ENCODE measurements at places on chromosomes 5 and 9.
A peak's percentile ranks its signal among the peaks of the same experiment; 100 is the strongest.

GRCh38 chr5:146342882-146343865 lies 4.5 kb downstream of the POU4F3 start:
- no peak for DNase-seq

DNA sequence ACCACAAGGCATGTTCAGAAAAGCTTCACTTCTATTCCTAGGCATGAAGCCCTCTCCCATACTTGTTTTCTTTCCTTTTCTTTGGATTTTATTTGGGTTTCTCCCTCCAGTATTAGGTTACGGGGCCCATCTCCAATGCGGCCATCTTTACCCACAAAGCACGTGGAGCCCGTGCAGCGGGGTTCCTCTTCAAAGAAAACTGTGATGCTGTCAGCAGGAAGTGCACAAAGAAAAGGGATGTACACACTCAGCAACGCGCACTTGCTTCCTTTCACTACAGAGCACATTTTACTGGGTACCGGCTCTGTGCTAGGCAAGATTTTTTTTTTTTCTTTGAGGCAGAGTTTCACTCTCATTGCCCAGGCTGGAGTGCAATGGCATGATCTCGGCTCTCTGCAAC lies 106.6 kb downstream of the COL23A1 start:
- no peak for DNase-seq

DNA sequence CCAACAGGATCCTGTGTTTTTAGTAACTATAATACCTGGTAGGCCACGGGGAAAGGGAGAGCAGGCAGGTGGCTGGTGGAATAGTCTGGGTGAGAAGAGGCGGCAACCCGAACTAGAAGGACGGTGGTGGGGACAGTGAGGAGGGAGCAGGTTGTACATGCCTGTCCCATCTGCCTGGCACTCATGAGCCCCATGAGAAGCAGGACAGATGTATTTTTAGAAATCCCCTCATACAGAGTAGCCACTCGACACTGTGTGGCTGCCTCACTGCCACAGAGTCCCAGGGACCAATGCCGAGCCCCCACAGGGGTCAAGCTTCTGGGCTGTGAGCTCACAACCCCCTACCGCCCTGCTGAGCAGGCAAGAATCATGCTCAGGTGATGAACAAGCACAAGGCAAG lies 136.6 kb downstream of the SEC61B start:
- DNase-seq: no peak

- DNase-seq: no peak
Measured at GRCh38 chr5:130978475-130978874, 186.6 kb downstream of the HINT1 start.

- DNase-seq: no peak
Measured at GRCh38 chr9:85639675-85640186, 102.0 kb downstream of the AGTPBP1 start.

DNA sequence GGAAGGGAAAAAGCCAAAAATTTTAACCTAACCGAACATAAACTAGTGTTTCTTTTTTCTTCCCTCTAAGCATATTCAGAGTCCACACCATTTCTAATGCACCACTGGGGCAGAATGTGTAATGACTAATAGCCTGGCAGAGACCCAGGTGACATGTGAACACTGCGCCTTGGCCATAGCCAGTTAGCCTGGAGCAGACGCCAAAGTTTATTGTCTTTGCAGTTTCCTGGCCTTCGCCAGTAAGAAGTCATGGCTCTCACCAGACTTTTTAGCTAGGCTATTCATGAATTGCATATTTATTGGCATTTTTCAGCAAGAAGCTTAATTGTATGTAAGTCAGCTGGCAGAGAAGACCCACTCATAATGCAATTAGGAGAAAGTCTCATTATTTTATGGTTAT lies 182.8 kb upstream of the SLC27A6 start:
- DNase-seq: peak; percentile 69

- DNase-seq: no peak
Measured at GRCh38 chr9:92875373-92875772, 2.5 kb downstream of the ZNF484 start.

- no peak for DNase-seq
Measured at GRCh38 chr5:102789469-102789868, 34.4 kb downstream of the PAM start.

DNA sequence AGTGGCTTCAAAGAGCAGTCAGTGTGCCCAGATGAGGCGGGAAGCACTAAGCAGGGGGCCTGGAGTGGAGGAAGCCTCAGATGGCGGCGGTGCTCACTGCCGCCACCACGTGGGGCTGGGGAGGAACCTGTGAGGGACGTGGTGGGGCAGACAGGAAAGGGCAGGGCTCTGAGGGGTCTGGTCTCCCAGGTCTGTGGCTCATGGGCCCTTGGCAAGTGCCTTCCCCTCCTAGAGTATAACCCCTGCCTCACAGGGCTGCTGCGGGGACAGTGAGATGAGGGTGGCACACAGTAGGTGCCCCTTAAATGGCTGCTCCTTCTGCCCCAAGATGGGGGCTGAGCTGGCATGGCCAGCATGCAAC lies 26.6 kb downstream of the NR5A1 start:
- no peak for DNase-seq

- DNase-seq: peak; percentile 52
Measured at GRCh38 chr5:112419164-112419985, at the start of gene EPB41L4A. Gene EPB41L4A, minus strand, starts transcription at chr5:112419277. Its CDS starts 238 bp downstream, at chr5:112419039.

- peak; percentile 61 for DNase-seq
Measured at GRCh38 chr5:96431376-96432187, 1.5 kb downstream of the PCSK1 start.

GRCh38 chr5:151870820-151871219 lies 53.8 kb downstream of the GLRA1 start:
- no peak for DNase-seq

DNA sequence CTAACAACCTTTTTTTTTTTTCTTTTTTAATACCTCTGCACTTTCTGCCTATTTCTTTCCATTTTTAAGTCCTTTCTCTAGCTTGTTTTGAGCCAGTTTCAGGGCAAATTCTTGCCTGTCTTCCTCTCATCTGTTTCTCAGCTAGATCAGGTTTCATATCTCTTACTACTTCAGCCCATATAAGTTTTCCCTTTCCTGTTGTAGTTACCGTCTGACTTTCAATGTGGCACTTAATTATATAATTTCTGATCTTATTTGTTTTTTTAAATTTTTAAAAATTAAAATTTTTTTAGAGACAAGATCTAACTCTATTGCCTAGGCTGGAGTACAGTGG lies 104.7 kb upstream of the ELL2 start:
- DNase-seq: no peak

DNA sequence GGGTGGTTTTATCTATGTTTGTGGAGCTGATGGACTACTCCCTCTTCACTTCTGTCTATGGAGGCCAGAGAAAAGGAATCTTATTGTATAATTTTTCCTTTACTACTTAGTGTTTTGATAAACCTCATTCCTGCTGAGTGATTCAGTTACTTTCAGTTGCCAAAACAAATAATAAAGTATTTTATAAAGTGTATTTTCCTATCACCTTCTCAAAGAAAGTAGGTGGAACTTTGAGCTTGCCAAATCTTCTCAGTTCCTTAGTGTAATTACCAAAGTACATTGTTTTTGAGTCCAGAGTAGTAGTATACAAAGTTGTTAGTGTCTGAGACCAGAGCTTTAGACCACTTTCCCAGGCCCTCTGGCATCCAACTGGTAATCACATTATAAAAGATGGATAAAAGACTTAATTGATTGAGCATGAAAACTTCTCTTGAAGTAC lies 13.5 kb downstream of the RABGAP1 start:
- no peak for DNase-seq

- no peak for DNase-seq
Measured at GRCh38 chr5:101838435-101838834, 457.6 kb downstream of the SLCO4C1 start.

GRCh38 chr9:87578625-87579024 lies 81.0 kb downstream of the DAPK1 start:
- DNase-seq: no peak

DNA sequence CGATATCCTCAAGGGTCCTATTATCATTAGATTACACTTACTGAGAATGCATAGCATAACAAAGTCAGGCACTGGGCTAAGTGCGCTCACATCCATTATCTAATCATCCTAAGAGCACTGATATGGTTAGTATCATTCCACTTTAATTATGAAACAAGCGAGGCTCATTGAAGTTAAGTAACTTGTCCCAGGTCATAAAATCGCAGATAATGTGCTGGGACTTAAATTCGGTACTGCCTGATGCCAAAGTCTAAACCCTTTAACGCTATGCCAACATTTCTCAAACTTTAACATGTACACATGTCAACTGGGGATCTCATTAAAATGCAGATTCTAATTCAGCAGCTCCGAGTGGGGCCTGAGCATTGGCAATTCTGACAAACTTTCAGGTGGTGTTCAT lies 204.7 kb downstream of the PTTG1 start:
- no peak for DNase-seq

GRCh38 chr9:134592018-134592818 lies 49.4 kb upstream of the COL5A1 start:
- DNase-seq: no peak

GRCh38 chr5:9222054-9222976 lies 323.6 kb downstream of the SEMA5A start:
- no peak for DNase-seq

DNA sequence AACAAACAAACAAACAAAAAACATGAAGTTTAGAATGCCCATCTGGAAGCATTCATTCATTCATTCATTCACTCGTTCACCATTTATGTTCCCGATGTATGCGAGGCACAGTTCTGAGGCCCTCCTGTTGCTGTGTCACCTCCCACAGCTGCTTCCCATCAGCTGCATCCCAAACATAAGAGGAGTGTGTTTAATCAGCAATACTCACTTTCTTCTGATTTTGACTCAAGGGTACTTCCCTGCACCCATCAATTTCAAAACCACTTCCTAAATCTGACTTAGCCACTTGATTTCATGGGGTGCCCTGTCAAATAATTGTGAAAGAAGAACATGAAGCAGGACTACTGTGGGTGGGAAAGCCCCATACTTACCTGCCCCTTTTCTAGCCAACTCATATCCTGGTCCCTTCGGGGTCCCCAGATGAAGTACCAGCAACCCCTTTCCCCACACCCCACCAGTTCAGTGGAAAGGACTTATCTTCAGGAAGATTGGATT lies 128.0 kb upstream of the IL12B start:
- no peak for DNase-seq

DNA sequence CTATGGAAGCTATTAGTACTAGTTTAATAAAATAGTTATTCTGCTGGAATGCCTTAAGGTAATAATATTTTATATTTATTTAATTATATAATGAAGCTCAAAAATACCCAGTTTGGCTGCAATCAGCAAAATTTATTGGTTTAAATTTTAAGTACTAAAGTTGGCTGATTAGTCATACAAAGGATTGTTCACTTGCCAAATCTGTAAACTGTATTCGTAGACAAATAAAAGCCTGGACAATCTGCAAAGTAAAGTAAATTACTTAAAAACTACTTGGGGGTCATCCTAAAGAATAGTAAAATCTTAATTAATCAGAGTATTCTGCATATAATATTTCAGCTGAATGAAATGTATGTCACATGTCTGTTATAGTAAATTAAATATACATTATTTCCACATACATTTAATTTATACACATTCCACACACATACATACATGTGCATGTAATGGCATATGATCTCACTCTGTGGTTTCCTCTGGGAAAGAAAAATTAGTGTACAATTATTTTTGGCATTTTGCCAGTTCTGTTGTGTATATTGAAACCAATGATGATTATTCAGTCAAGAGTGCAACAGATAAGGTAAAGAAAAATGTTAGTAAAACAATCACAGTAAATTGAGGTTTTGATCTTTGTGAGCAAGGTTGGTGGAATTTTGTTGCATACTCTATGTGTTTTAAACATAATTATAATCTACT lies 455.9 kb downstream of the CDH9 start:
- DNase-seq: no peak

GRCh38 chr5:35032356-35032755 lies 15.4 kb downstream of the AGXT2 start:
- DNase-seq: no peak

DNA sequence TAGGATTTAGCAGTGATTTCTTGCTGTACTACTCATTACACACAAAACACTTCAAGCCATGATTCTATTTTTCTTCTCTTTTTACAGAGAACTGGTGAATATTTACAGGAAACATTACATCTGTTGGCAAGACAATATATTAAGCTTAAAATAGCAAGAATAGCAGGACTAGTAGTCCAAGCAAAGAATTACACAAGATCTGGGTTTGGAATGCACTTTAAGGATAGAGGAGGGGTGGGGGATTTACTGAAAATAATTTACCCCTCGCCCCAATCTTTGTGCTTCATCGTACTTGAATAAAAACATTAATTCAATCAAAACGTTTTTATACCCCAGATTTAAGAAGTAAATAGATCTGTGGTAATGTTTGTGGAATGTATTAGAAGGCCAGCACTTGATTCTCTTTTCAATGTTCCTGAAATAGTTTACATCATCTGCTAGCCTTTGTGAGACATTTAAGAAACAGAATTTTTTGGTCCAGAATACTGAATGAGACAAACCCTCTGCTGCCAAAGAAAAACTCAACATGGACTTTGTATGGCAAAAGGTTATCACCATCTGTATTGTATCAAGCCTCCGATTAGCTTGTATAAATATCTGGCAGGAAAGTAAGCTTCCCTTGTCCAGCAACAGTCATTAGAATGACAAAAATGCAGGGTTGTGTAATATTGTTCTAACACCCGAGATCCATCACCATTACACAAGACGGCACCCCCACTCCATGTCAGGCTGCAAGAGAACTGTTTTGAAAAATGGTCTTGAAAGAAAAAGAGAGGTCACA lies 23.8 kb downstream of the SVEP1 start:
- DNase-seq: no peak

DNA sequence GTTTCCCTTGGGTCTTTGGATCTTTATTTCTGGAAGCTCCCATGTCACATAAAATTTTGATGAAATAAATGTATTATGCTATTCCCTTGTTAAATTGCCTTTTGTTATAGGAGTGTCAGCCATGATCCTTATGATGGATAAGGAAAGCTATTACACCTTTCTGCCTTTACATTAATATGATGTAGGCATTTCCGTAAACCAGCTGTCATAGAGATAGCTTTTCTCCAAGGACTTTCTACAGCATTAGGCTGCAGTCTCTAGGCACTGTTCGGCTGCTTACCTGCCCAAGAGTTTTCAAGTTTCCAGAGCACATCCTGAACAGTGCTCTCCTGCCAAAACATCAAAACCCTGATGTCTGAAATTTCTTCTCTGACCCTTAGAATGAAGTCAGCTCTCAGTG lies 87.4 kb downstream of the HAPLN1 start:
- no peak for DNase-seq

- DNase-seq: no peak
Measured at GRCh38 chr5:2810644-2811043, 59.2 kb upstream of the IRX2 start.

Measured in dorsolateral prefrontal cortex (tissue), 122 donors.